ENCODE measurements at places on chromosomes 3 and 15.
A peak's percentile ranks its signal among the peaks of the same experiment; 100 is the strongest.

DNA sequence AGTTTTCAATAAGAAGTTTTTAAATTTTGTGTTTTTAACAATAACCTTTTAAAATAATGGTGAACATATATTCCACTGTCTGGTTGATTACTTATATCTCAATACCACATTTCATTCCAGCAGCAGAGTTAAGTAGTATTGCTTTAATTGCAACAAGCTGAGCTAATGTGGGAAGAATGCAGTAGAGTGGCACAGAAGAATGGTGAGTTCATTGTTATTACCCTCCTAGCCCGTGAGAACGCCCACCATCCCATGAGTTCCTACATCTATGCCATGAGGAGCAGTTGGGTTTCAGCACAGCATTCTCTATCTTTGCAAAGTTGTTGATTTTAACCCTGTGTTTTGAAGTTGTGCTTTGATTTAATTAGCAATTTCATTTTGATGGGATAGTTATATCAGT lies 17.8 kb upstream of the NR2E3 start:
- DNase-seq = peak; percentile 52

- DNase-seq = no peak
Measured at GRCh38 chr3:3862534-3862933, 63.3 kb downstream of the LRRN1 start.

DNA sequence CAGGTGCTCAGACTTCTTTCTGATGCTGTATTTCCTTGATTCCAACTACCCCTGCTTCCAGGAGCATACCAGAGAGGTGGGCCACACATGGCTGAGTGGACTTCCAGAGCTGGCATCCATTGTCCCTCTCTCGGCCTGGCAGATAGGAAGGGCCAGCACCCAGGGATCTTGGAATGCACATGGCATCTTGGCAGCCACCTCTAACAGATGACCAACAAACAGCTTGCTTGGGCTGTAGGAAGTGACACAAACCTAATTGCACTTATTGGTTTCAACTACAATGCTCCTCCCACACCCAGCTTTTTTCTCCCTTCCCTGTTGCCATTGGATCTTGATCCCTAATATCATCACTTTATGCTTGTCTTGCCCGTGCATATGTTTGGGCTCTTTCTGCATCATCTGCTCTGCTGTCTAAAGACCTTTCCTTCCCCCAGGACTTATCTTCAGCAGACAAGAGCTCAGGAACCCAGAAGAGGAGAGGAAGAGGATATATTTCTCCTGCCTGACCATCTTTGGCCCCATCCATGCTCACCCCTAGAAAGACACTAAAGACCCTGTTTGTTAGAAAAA lies 294.6 kb downstream of the NTRK3 start:
- no peak for DNase-seq

- peak; percentile 51 for DNase-seq
Measured at GRCh38 chr3:16148783-16149182, 25.7 kb upstream of the GALNT15 start.

DNA sequence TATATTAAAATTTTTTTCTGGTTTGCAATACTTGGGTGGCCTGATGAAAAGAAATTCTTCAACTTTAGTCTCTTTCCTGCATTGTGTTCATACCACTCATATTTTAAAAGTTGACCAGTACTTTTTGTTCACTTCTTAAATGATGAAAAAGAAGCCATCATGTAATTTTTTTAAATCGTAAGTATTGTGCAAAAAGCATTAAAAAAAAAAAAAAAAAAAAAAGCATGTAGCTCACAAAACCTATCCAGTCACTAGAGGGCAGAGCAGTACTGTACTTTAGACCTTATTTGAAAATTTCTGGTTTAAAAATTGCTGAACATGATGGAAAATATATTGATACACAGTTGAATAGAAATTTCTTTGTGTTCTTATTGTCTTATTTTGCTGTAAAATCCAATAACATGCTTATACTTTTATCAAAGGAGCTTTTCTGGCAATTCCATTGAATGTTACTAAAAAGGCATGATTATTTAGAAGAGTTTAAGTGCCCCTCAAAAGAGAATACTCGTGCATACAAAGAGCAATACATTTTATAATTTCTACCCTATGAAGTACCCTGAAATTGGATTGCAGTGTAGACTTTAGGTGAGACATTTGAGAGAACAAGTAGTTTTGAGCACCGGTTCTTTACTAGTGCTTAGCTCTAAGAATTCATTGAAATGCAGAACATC lies 137.7 kb downstream of the BBX start:
- DNase-seq = peak; percentile 53

DNA sequence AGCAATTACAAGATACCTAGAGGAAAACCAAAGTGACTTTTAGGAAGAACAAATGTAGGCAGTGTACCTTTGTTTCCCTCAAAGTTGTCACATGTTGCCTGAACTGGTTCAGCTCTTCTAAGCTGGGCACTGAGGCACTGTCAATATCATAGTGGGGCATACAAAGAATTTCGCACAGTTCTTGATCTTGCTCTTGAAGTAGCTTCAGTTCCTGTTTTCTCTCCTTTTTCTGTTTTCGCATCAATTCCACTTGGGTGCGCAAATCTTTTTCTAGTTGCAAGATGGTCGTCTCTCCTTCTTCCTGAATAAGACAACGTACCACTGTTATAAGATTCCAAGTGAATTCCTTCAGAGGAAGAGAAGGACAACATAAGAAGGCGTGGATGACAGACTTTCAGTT lies 12.7 kb downstream of the PRC1 start:
- DNase-seq = no peak

DNA sequence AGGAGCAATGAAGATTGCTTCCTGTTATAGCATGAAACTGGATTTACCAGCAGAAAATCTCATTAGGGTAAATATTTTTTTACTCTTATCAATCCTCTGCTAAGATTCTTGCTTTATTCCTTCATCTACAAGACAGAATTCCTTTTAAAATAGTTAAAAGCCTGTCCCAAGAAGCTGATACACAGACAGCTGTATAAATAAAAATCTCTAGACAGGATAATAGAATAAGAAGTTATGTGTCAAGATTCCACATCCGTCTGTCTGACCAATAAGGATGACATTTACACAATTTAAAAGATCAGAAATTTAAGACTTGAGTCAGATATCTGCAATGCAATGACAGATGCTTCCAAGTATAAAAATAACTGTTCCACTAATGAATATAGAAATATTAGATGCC lies 57.6 kb downstream of the SSR3 start:
- DNase-seq = peak; percentile 55

DNA sequence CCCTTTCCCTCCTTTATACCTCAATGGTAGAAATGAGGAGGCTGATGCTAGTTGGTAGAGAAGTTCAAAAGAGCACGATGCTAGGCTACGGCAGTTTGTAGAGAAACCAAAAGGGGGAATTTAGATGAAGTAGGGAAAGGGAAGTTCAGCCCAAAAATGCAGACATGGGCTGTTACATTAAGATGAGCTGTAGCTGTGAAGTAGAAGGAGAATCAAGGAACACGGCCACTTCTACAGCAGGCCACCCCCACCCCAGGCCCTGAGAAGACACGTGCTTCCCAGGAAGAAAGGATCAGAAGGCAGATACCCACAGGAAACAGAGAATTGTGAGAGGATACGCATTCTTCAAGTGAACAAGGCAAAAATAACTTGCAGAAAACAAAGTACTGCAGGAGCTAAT lies 2.1 kb upstream of the PARP14 start:
- DNase-seq = no peak

DNA sequence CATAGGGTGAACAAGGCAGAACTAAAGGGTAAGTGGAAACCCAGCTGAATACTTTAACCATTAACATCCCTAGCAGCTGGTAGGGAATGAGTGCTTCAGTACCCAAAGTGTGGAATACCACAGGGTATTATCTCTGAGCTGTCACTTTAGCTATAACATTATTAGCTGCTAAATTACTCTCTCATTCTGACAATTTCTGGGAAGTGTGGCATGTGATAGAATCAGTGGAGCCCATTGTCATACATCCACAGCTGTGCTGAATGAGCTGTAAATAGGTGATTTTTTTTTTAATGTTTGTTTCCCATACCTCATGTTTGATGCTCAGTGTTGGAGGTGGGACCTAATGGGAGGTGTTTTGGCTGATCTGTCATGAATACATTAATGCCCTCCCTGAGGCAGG lies 894.3 kb downstream of the DIPK2A start:
- no peak for DNase-seq

GRCh38 chr3:194257151-194257621 lies 93.9 kb downstream of the CPN2 start:
- no peak for DNase-seq

GRCh38 chr3:22582266-22582665 lies 620.9 kb upstream of the UBE2E2 start:
- DNase-seq = no peak

DNA sequence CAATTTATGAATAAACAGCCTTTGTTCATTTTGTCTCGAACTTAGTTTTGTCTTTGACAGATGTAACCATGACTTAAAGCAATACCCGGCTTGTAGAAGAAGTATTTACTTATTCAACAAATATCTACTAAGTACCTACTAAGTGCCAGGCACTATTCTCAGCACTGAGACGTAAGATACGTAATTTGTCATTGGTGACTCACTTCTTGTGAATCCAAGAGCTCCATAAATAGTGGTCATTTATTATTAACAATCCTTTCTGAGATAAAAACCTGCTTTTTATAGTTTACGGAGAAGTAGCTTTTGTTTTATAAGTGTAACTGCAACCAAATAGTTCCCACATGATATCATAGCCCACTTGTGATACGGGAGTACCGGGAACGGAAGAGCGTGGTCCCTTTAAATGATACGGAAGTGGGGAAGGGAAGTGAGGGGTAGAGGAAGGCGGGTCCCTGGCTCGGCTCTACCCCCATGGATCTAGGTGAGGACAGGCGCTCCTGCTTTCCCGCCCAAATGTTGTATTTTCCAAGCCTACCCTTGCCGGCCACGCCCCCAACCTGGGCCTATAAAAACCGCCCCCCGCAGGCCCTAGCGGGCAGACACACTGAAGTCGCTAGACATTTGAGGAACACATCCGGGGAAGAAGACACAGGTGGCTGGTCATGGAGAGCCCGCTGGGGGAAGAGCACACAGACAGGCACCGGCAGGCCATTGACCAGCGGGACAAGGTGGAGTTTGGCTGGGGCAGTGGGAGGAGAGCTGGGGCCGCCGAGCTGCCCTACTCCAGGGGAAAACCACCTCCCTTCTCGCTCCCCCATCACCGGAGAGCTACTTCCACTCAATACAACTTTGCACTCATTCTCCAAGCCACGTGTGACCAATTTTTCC lies at the start of gene SAMMSON:
Gene SAMMSON (plus strand): TSS at position 594 of the 888 bp plus-strand sequence.
- no peak for DNase-seq

GRCh38 chr3:150097588-150097890 lies 126.8 kb upstream of the PFN2 start:
- DNase-seq = no peak

DNA sequence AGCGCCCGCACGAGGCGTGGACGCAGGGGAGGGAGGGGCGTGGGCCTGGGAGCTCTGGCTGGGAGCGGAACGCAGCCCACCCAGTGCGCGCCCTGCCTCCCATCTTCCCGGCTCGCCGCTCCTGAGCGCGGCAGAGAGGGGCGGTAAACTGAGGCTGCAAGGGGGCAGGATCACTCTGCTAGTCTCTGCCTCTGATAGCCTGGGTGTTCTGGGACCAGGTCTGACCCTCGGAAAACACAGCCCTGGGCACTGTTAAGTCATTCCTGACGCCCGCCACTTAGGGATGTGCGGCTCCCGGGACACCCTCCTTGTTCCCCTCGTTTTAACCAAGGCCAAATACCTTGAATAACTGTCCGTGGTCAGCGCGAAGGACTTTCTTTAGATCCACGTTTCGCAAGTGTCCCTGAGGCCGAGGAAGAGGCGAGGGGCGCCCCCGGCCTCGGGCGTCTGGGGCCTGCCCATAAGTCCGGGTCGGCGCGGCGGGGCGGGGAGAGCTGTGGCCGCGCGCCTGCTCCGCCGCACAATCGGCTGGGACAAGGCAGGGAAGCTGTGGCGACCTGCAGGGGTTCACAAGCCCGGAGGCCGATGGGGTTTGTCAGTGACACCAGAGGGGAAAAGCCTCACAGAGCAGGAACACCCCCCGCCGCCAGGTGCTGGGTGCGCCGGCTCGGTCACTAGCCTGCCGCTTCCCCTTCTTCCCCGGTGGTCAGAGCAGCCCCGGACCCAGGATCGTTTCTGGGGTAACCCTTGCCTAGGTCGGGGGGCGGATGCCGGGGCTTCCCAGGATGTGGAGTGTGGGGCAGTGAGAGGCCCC lies 1.5 kb downstream of the ITPKA start:
- DNase-seq = no peak

DNA sequence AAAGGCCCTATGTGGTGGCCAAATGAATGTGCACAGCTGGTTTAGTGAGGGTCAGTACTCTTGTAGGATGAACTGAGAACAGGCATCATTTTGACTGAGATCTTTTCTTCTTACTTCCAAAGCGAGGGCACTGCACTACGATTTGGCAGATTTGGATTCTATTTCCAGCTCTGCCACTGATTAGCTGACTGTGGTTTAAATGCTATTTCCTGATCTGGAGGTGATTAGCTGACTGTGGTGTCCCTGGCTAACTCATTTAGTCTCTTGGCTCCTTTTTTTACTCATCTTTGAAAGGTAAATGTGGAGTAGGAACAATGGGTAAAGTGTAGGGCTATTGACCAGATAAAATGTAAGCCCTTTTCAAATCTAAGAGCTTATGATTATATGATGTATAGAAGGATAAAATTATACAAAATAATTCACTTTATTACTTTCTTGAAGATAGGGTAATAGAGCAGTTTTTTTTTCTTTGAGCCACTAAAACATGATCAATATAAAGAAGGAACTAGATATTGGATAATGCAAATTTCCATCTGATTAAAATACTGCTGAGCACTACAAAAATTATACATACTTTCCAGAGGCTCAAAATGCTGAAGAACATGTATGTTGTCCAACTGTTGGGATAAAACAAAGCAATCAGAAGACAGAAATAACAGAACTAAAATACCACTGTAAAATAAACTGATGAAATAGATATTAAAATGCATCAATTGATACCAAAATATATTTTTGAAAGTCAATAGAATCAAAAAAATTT lies 39.7 kb upstream of the PLOD2 start:
- no peak for DNase-seq

- no peak for DNase-seq
Measured at GRCh38 chr3:49658711-49659110, 15.4 kb upstream of the APEH start.

DNA sequence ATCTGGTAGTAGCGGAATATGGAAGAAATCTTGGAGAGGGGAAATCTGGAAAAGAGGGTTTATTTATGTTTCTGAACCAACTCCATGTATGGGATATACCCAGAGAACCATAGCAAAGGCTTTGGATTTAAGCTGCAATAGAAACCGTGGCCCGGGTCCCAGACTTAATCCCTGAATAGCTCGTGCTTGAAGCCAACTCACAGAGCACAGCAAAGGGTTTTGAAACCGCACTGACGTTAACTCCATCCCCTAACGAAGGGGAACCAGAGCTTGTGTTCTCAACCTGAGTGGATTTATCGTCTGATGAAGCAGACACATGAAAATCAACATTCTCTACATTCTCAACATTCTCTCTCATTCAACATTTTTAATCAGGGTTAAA lies 154.6 kb downstream of the APBA2 start:
- DNase-seq = peak; percentile 52
